AG04449 (cell line): ENCODE measurements at places on chromosomes 5 and 9.

DNA sequence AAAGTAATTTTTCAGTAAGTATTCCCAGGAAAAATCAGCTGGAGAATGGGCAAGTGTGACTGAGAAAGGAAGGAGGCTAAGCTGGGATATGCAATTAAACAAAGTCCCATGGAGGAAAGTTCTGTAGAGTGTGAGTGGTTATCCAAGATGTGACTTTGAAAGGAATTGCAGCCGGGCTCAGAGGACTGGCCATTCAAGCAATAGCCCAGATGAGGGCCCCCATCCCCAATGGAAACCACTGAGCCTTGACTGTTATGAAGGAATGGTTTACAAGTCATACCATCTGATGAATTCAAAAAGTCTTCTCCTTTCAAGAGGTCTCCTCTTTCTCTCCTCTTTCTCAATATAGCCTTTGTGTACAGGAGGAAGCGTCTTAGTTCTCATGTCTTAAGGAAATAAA is 6.5 kb downstream of the LVRN start:
- DNase-seq: no peak

GRCh38 chr9:110180511-110181434 is 27.2 kb downstream of the C9orf152 start:
- peak; percentile 14 for DNase-seq

DNA sequence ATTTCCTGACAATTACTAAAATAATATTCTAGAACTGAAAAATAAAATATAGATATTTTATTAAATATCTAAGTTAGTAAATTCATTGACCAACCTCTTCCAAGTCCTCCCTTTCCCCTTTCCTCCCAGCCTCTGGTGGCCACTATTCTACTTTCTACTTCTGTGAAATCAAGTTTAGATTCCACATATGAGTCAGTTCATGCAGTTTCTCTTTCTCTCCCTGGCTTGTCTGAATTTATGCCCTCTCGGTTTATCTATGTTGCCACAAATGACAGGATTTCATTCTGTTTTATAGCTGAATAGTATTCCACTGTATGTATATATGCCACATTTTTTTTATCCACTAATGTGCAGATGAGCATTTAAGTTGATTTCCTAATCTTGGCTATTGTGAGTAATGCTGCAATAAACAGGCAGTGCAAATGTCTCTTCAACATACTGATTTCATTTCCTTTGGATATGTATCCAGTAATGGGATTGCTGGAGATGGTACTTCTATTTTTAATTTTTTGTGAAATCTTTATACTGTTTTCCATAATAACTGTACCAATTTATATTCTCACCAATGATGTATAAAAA is 52.3 kb downstream of the WDR36 start:
- no peak for DNase-seq

DNA sequence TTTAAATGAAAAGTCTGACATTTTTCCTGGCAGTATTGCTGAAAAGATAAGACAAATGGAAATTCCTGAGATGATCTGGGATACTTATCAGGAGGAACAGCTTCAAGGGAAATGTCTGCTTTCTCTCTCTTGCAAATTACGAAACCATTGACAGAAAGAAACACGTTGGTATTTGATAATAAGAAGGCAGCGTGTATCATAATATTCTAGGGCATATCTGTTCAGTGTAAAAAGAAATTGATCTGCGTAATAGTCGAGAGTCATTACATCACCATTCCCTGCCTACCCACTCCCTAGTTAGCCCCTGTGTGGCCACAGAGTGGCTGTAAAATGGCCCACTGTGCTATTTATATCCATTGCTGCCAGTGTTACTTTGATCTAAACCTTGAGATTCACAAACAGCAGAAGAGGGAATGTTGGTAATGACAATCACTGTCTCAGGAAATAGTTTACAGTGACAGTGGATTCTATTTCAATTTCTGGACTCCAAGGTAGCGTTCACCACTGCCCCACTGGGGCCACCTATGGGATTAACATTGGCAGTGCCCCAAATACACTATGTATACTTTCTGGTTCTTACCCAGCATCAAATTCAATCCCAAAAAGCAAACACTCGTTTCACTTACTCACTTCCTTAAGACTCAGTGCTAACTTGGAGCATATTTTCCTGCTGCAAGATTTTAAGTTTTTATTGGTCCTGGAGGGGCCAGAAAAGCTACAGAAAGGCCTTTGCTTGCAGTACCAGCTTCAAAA is 133.4 kb upstream of the GAS1 start:
- no peak for DNase-seq

DNA sequence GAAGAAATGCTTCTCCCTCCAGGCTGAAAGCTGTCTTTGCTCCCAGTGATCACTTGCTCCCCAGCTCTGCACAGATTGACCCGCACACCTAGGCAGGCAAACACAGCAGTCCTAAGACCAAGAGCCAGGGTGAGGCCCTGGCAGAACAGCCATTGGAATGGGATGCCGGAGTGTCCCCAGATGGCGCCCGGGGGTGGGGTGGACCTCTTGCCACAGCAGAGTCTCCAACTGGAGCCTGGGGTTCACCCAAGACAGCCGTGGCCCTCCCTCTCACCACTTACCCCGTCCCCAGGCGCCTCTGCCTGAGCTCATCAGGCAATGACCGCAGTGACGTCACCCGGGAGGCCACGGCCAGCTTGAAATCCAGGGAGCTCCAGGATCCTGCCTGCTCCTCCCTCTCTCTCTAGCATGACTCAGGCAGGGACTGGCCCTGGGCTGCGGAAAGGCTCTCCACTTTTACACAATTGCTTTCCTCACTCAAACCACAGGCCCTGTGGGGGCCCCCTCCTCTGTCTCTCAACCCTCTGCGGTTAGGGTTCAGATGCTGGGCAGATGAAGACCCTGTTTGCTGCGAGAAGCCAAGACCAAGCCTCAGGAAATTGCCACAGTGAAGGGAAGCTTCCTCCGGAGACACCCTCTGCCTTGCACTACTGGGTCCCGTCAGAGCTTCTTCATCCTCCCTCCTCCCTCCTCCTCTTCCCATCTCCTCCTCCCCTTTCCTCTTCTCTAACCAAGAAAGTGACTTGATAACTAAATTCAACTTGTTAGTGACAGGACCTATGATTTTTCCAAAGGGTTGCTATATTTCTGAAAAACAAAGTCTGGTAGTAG is 24.3 kb upstream of the PTGES start:
- DNase-seq: peak; percentile 98

DNA sequence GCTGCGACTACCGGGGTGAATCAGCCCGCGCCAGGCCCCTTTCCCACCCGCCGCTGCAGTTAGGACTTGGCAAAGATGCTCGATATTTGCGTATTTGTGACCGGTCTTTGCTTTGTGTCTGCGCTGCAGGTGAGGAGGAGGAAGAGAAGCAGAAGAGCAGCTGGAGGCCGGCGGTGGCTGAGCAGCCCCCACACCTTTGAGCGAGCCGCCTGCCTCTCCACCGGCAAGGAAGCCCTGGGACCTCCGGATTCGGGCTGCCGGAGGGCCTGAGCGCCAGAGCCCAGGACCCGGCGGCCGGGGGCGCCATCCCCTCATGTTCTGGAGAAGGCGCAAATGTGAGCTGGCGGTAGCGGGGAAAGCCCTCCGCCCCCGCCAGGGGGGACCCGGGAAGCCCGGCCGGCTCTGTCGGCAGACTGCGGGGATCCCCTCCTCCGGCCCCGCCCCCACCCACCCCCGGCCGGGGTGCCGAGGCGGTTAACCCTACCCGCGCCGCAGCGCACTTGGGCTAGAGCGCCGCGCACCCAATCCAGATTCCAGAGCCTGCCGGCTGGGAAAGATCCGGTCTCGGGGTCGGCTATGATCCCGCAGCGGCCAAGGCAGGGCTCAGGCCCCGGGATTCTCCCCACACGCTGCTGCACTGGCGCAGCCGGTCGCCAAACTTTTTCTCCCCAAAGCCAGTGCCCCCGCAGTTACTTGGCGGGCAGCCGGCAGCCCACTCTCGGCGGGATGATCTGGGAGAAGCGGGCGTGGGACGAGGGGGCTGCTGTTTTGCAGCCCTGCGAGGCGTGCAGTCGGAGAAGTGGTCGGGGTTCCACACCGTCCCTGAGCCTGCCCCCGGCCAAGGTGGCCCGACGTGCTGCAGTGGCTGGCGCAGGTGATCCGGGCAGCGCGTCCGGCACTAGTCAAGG is 800 bp upstream of the KCNN2 start:
- no peak for DNase-seq

DNA sequence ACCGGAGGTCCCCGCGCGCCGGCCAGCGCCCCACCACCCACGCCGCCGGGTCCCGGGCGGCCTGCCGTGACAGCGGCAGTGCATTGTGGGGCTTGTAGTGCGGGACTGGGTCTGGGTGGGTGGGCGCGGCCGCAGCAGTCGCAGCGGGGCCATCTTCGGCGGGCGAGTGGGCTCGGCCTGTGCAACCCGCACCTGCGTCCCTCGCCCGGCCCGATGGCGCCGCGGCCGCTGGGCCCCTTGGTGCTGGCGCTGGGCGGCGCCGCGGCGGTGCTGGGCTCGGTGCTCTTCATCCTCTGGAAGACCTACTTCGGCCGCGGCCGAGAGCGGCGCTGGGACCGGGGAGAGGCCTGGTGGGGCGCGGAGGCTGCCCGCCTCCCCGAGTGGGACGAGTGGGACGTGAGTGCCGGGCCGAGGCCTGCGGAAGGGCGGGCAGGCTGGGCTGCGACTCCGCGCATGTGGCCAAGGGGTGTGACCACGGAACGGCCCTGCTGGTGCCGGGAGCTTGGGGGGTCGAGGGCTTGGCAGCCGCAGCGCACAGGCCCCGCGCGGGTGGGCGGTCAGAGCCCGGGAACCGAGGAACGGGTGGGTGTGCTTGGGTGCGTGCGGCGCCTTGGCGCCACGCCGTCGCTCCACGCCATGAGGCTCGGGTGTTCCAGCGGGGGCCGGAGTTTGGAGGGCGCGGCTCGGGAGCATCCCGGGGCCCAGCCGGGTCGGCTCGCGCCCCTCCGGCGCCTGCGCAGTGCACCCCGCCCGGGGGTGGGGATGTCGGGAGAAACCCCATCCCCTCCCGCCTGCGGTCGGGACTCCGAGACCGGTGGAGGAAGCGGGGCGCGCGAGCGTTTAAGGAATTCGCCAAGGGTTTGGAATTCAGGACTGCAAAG is at the start of gene ARL10:
ARL10 (plus strand) TSS at position 137 of the 881 bp plus-strand sequence; CDS start at position 214, 77 bp downstream.
- no peak for DNase-seq

DNA sequence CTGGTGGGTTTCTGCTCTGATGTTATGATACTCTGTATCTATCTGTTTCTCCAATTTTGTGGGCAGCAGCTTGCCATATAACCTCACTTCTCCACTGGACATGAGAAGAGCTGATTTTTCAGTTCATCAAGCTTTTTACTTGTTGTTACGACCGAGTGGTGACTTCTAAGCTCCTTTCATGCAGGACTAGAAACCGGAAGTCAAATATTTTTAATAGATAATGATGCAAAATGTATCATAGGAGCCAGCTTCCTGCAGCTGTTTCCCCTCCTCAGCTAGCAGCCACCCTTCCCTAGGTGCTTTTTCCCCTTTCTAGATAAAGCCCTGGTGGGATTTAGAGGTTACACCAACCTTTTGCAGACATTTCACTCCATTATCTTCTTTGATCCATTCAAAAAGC is 17.0 kb upstream of the ADAM19 start:
- no peak for DNase-seq

DNA sequence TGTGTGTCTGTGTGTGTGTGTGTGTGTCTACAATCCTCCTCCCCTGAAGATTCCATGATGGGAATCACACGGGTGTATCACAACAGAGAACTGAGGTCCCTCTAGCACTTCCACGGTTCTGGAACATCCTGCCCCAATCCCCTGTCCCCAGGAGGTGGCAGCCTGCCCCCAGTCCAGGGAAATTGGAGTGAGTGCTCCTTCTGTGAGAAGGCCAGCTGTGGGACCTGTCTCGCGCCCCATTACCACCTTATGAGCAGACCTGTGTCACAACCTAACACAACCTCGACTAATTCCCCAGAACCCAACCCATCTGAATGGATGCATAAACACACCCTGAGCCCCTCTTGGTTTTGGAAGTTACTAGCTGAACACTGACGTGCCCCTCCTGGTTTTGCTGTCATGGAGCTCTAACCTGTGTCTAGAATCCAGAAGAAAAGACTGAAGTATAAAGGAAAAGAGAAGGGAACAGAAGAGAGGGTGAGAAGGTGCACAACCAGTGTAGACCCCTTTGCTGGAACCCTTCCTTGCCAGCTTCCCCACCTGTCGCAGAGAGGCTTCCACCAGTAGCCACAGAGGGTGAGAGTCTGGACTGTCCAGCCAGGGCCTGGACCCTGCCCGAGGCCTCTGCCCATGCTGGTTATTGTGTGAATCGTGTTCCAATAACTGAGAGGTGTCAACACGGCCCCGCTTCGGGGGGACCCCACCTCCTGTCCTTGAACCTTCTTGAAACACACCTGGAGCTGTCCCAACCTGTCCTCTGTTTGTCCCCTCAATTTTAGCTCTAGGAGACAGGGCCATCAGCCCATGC is 3.4 kb downstream of the BTNL9 start:
- no peak for DNase-seq

- DNase-seq: no peak
Measured at GRCh38 chr9:133999851-134000265, 7.7 kb upstream of the VAV2 start.

DNA sequence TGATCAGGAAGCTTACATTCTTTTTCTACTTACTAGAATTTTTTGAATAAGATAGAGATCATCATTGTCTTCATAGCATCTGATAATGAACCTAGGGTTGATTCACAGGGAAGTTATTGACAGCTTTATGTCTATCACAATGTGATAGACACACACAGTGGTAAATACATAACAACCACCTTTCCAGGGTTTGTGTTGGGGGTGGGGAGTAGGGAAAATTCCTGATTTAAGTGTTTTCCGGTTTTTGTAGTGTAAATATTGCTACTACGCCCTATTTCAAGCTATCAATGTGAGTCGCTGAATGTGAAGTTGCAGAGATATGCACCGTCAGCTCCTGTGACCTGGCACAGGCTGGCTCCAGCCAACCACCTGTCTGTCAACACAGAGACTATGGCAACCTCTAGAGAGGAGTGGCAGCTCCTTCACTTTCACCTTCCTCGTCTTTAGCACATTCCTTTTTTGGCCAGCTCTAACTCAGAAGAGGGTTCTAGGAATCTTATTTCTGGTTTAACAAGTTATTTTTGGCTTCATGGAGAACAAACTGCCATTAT is 224.9 kb downstream of the MAT2B start:
- no peak for DNase-seq

DNA sequence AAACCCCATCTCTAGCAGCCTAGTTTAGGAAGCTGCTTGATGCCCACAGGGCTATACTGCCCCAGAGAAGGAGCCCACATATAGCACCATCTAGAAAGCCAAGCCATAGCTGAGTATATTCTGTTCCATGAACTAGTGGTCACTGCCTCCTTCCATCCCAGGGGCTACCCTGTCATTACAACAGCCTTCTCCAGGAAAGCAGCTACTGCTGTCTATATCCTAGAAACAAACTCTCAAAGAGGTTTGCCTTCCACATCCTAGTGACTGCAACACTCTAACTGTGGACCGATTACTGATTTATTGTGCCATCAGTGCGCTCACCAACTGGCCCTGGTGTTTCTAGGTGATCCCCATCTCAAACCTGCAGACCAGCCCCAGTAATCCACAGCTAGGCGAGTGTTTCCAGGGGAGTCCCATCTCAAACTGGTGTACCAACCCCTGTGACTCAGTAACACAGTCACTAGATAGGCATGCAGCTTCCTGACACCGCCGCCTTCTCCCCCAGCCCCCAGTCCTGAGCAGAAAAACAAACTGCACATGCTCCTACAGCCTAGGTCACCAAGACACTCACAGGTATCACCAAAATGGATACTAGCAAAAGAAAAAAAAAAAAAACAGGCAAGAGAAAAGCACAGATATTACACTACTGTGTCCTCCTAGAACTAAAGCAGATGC is 14.8 kb downstream of the SPTLC1 start:
- DNase-seq: no peak

- DNase-seq: no peak
Measured at GRCh38 chr9:8560560-8561525, 761.3 kb upstream of the DMAC1 start.
